NCI-H1930 (cell line): ENCODE measurements at places on chromosomes 7 and 10.
A peak's percentile ranks its signal among the peaks of the same experiment; 100 is the strongest.

- no peak for DNase-seq
Measured at GRCh38 chr7:129184981-129185670, 3.3 kb upstream of the SMO start.

DNA sequence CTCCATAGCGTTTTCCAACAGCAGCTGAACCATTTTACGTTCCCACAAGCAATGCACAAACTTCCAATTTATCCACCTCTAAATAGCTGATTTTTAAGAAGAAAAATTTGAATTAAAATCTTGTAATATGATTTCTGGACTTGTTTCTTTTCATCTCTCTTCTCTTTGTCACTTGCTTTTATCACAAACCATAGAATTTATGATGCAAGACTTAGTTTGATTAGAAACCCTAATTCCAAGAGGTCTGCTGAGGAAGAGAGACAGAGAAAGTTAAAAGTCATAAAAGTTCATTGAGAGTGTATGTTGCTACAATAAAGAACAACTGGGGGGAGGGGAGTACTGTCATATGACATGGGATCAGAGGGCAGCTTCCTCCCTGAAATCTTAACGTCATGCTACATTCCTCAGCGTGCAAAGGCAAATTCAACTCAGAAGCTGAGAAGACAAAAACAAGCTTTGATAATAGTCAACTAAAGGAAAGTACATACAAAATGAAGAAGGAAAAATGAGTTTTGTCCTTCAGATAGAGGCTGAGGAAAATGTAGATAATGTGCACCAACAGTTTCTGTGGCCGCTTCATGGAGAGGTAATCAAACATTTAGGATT, 18.4 kb upstream of the CUBN start:
- no peak for DNase-seq

- peak; percentile 41 for DNase-seq
Measured at GRCh38 chr7:55365205-55365674, at the start of gene LANCL2. LANCL2 (plus strand) TSS chr7:55365337; CDS start chr7:55366026, 689 bp downstream.

DNA sequence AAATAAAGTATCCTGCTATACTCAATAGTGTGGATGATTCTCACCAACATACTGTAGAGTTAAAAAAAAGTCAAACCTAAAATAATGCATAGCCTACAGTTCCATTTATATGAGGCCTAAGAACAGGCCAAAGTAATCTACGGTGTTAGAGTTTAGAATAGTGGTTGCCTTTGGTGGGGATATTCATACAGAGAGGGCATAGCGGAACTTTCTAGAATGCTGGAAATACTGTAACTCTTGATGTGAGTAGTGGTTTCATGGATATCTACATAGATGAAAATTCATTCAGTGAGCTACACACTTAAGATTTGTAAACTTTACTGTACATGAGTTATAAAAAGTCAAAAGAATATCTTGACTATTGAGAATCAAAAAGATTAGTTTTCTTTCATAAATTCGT, 349.9 kb upstream of the NFE2L3 start:
- no peak for DNase-seq

- DNase-seq: no peak
Measured at GRCh38 chr7:51613911-51614357, 297.3 kb upstream of the COBL start.

GRCh38 chr7:130112093-130112492, 41.8 kb downstream of the KLHDC10 start:
- DNase-seq: no peak

- DNase-seq: no peak
Measured at GRCh38 chr10:30455816-30456215, 21.8 kb downstream of the MAP3K8 start.

DNA sequence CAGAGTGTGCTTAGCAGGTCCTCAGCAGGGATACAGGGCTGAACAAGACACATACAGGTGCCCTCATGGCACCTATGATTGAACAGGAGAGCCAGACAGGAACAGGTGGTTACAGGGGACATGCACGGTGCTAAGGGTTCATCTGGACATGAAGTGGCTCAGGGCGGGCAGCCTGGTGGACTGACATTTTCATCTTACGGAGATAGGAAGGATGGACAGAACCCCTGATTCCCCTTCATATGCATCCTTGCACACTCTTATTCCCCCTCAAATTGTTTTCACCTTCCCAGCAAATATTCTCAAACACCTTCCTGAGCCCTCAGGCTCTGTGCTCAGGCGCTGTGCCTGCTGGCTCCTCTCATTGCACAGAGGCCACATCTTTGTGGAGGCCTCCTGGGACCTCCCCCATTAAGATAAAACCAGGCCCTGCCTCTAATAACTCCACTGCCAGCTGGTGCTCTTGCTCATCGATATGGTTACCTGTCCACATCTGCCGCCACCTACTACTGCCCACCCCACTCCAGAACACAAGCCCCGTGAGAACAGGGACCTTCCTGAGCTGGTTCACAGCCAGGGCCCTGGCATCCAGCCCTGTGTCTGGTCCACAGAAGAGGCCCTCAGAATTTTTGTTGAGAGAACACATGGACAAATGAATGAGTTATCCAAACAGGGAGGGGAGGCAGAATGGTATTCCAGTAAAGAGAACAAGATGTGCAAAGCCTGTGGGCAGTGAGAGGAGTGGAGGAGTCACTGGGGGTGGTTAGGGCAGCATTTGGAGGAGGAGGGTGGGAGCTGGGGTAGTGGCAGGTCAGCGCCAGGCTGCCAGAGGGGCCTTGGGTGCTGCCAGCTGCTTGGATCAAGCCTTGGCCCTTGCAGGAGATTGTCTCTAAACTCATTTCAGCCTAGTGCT, 68.9 kb upstream of the AQP1 start:
- DNase-seq: no peak

DNA sequence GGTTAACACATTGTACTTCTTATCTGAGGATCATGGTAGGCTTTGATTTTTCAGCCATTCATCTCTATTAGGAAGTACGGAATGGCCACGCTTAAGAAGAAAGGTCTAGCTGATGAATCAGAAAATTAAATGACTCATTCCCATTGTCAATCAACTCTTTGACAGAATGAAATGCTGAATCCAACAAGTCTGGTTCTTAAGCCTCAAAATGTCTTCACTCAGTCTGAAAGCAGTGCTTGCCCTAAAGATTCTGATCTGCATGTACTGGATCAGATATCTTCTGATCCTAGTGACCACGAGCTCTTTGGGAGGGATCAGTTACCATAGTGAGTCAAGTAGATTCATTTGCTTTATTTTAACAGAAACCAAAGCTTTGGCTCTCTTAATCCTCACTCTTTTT, 5.7 kb upstream of the CELF2 start:
- DNase-seq: no peak

DNA sequence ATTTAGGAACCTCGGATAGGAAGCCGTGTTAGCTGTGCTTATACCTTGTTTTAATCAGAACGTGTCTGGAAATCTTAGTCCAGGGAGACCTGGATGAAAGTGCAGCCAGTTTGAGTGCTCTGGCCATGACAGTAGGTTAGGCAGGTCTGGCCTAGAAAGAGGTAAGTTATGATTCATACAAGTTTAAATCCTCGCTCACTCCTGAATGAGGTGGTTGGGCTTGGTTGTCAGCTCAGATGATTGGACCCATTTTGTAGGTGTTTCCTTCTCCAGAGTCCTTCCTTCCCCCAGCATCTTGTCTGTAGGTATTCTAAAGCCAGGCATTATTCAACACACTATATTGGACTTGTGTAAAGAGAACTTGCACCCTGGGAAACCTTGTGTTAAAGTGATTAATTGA, 561.9 kb upstream of the GALNT17 start:
- no peak for DNase-seq

- DNase-seq: no peak
Measured at GRCh38 chr10:74824900-74825370, 1.5 kb upstream of the KAT6B start.

GRCh38 chr10:70715853-70716795, 43.8 kb downstream of the ADAMTS14 start:
- peak; percentile 32 for DNase-seq

- DNase-seq: no peak
Measured at GRCh38 chr10:69951658-69952057, 101.0 kb upstream of the MACROH2A2 start.

- no peak for DNase-seq
Measured at GRCh38 chr7:37410305-37411229, 38.1 kb downstream of the ELMO1 start.

DNA sequence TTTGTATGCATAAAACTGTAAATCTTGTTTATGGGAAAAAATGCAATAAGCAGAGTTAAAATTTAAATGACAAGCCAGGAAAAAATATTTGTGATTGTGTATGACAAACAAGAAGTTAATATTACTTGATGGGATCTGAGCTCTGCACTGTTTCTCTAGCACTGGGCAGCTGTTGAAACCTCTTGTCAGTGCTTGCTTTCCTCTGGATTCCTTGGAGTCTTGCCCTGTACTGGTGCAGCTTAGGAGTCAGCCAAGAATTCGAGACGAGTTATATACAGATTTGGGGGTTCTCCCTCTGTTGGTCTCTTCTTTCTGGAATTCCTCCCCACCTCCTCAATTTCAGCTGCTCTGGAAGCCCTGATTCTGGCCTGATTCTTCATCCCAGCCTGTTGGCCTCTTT, 24.3 kb upstream of the OPN4 start:
- DNase-seq: no peak

GRCh38 chr7:33089142-33089541, 20.1 kb downstream of the RP9 start:
- DNase-seq: no peak

GRCh38 chr10:131174651-131175540, 136.6 kb downstream of the TCERG1L start:
- DNase-seq: no peak

DNA sequence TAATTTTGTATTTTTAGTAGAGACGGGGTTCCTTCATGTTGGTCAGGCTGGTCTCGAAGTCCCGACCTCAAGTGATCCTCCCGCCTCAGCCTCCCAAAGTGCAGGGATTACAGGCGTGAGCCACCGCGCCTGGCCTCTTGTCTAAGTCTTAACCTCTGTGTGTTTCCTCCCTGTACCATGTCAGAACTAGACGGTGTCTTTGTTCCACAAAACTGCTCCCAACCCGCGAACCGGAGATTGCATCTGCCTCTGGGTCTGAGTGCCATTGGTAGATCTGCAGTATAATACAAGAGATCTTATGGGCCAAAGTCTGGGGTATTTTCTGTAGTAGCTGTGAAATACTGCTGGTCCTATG, 1.3 kb upstream of the EEF1AKMT2 start:
- DNase-seq: no peak

- DNase-seq: no peak
Measured at GRCh38 chr7:32191305-32191704, 121.1 kb upstream of the PDE1C start.

DNA sequence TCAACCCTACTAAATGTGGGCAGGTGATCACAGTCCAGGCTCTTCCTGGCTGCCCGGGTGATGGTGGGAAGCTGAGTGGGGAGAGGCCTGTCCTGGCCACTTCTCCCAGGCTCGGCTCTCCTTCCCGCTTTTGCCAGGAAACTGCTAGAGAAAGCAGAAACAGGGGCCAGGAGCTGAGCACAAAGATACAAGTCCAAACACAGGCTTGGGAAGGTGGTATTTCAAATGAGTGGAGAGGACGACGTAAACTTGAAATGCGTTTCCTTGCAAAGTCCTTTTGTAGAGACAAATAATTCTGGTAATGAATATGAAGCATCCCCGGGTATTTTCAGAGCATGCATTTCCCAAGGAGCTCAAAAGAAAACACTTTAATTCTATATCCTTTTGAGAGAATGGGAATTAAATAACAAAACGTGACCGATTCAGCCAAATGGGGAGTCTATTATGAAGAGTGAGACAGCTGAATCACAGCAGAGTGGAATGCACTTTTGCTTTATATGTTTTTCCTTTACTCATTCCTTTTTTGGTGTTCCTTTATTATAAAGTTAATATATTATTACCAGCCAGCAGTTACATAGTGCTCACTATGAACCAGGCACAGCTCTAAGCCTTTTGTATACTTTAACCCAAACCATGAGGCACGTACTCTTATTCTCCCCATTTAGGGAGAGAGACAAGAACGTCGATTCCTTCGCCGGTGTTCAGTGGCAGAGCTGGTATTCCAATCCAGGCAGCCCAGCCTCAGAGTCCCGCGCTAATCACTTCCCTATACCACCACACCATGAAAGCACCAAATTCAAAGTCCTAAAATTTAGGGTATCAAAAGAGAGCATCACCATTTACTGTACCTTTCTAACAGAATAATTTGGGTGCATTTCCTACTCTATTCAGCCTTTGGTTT, 218.2 kb upstream of the KLF14 start:
- no peak for DNase-seq

DNA sequence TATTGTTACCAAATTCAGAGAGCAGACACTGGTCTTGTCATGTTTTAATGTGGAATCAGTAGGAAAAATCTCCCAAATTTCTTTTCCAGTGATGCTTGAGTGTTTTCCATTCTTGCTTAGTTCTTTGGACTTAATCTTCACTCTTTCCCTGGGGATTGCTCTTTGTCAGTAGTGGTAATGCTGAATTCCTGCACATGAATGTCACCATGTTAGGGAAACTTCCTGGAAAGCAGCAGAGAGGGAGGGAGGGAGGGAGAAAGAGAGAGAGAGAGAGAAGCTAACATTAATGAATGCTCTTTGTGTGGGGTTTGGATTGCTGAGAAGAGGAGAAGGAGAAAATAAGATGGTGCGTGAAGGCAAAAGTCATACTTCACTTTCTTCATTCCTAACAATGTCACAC, 295.3 kb upstream of the COBL start:
- no peak for DNase-seq

DNA sequence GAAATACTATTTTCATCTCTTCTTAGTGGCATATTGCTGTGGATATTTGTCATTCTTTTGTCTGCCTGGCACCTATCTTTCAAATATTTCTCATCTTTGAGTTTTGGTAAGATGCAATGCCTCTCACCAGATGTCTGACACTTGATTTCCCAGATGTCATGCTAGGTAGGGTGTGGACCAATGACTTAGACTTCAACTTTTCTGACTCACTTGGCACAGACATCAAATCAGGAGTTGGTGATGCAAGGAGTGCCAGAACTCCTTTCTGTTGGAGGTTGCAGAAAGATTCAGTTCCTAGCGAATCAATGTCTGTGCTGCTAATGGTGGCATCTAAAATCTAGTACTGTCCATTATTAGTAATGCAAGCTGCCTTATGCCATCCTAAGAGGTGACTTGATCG, 216.9 kb upstream of the FERD3L start:
- DNase-seq: no peak

GRCh38 chr10:20040012-20040411, 223.8 kb downstream of the PLXDC2 start:
- no peak for DNase-seq

DNA sequence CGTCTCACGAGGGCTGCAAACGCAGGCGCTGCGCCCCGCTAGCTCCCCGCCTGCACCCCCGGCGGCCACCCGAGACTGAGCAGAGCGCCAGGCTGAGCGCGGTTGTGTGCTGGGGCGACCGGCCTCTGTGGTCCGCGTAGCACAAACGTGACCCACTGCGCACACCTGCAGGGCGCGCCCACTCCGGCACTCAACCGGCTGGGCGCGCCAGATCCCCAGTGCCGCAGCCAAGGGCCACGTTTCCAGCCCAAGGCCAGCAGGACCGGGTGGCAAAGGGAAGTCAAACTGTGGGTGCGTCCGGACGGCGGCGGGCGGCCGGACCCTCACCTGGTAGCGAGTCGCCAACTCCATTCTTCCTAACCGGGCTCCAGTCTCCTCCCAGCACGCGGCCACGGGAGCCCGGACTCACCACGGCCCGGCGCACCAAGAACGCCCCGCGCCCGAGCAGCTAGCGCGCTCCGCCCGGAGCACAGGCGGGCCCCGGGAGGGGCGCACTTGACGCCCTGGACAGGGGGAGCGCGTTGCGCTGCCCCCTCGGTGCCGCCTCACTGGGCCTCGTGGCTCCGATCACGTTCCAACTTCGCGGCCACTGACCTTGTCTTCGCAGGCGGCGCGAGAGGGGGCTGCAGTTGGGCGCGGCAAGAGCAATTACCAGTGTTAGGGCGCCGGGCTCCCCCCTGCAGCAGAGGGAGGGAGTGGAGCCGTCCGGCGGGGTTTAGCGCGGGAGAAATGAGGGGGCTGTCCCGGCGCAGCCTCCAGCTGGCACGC, at the start of gene CDCA7L:
Gene CDCA7L (minus strand): TSS at position 446 of the 768 bp plus-strand sequence. CDS start 95 bp downstream, at position 351.
- DNase-seq: peak; percentile 72
